ENCODE measurements at places on chromosomes 1 and 21. TPM values are rescaled to one million over a fixed set of nuclear protein-coding genes. Genes with fewer than 3 reads are reported as not detected.

The EPHA2 gene
- 2.3 TPM for total RNA-seq

The FAM72A gene
- total RNA-seq, result 3.1 TPM

The CTTNBP2NL gene
- total RNA-seq, result 27.8 TPM

The NTNG1 gene
- total RNA-seq, result 16.8 TPM

The DCDC2B gene
- not detected for total RNA-seq

The OR2L3 gene
- total RNA-seq, result 1.9 TPM

The RAB42 gene
- 3.0 TPM for total RNA-seq

DNA sequence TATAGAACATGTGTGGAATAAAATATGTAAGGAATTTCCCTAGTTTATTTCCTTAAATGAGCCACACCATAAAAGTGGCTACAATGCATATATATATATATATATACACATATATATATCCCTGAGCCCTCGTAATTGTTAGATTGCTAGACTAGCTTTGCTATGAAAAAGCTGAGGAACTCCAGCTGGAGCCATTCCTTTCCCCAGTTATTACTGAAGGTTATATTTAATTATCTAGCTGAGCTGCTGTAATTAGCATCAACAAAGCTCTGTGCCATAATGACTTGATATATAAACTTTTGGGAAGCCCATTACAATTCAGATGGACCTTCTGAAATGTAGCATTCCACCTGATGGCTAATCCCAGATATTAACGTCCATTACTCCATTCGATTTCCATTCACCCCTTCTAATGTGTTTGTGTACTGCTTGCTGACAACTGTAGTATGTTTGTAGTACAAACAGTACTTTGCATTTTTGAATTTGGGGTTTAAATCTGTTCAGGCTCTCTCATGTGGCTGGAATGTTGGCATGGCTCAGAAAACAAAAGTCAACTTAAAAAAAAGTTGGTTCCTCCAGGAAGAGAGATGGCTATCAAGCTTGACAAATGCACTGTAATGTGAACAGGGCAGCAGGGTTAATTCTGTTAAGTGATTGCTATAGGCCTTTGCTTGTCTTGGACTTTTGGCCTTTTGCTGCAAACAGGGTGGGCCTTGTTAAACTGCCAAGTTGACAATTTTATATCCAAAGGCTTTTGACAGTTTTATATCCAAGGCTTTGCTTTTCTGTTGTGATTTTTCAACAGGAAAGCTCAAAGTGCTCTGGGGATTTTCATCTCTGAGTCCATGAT, 170.0 kb downstream of the LTN1 start:
- no peak for DNase-seq

DNA sequence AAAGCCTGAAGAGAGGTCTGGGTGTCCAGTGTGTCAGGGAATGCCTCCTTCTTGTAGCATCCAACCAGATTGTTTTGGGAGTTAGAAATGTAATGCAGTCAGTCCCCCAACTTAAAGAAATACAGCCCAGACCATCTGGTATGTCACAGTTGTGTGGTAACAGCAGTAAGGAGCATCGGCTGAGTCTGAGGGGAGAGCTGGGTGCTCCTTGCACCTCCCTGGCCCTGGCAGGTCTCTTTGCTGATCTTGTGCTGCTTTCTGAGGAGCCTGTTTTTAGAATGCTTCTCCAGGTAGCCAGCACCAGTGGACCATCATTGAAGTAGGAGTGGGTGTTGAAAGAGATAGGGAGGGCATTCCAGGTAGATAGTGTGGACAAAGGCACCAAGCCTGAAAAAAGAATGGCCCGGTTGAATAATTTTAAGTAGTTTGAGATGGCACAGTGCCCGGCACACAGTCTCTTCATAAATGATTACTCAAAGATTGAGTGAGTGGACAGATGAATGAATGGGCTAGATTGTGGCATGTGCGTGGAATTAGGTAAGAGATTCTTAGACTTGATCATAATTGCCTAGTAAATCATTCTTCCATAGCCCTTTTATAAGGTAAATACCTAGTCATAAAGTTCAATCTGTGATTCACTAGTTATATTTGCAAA, 46.5 kb downstream of the LAMC1 start:
- no peak for DNase-seq

DNA sequence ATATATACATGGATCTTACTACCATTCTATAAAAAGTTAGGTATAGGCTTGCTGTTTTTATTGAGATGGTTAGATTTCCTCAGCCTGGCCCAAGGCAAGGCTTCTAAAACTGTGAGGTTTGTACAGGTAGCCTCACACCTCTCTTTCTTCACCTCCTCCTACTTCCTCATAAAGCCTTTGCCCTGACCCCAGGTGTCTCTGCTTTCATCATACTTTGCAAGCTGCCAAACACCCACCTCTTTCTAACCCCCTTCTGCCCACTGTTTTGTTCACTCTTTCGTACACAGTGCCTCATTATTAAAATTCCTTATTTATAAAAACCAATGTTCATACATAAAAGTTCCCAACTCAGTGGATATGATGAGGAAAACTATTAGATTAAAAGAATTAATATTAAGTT, 31.4 kb upstream of the SOAT1 start:
- DNase-seq, result no peak

DNA sequence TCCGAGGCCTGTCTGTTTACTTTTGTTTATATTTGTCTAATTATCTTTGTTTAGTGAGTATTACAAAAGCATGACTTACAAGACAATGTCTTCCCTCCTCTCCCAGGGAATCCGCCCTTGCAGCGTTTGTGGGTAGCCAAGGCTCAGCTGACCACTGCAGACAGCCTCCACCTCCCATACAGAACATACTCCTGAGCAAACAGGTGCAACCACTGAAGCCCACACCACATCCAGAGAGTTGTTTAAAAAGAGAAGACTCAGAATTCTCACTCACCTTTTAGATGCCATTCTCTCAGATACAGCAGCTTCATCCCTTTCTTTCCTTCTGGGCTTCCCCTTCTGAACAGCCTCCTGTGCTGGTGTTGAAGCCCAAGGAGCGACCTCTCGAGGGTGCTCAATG, 103.5 kb upstream of the TMPRSS2 start:
- DNase-seq, result no peak

DNA sequence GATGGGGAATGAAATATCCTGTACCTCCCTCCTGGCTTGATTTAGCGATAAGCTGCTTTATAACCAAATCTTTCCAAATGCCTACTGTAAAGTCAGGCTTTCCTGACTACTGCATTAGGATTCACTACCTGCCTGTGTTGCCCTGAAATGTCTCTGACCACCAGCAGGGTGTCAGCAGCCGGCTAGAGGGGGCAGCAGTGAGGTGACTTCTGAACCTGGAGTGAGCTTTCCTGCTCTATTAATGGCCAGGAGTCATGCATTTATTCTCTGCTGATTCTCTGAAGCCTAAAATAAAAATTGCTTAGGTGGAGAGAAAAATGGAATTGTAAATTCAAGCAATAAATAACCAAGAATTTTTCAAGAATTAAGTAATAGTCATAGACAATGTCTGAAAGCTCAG, 2.5 kb downstream of the BACE2 start:
- DNase-seq, result no peak

GRCh38 chr21:32545948-32546441, 39.3 kb downstream of the TCP10L start:
- no peak for DNase-seq

GRCh38 chr1:51421964-51422363, 91.6 kb upstream of the TTC39A start:
- peak; percentile 85 for DNase-seq

DNA sequence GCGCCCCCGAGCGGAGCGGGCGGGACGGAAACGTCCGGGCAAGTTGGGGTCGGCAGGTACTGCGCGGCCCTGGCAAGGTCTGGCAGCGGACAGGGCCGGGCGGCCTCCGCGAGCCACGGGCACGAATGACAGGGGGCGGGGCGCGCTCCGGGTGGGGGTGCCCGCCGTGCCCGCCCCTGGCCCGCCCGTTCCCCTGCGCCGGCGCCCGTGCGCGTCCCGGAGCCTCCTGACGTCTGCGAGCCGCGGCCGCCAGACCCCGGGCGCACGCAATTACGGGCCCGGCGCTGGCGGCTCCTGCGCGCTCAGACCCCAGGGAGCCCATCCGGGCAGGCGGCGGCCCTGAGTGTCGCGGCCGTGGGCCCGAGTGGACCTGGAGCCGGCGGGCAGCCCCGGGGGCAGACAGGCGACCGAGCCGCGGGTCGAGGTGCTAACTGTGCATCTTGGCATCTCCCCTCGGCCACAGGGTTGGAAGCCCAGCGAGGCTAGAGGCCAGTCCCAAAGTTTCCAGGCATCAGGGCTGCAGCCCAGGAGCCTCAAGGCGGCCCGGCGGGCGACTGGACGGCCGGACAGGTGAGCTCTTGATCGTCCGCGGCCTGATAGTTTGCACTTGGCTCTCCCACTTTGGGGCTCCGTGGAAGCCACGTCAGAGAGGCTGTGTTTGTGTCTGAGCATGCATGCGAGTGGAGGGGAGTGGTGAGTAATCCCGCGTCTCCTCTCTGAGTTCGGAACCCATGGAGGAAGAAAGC, 918 bp downstream of the MIB2 start:
- DNase-seq, result peak; percentile 41

DNA sequence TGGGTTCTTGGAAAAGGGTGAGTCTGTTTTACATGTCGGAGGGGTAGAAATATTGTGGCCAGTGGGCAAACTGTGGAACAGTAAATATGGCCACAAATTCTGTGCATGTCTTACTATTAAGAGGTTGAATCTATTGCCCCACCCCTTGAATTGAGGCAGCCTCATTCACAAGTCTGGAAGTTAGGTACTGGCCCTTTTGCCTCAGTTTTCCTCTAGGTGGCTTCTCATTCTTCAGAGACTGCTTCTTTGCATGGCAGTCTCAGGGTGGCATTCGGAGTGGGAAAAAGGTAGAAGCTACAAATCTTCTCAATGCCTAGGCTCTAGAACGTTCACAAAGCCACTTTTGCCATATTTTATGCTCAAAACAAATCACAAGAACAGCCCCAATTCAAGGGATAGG, 57.2 kb downstream of the SLC9C2 start:
- no peak for DNase-seq

GRCh38 chr21:45262616-45263015, 25.1 kb downstream of the POFUT2 start:
- DNase-seq, result no peak

- no peak for DNase-seq
These were observed 10.9 kb downstream of the IER5 start for GRCh38 chr1:181099152-181100014.

DNA sequence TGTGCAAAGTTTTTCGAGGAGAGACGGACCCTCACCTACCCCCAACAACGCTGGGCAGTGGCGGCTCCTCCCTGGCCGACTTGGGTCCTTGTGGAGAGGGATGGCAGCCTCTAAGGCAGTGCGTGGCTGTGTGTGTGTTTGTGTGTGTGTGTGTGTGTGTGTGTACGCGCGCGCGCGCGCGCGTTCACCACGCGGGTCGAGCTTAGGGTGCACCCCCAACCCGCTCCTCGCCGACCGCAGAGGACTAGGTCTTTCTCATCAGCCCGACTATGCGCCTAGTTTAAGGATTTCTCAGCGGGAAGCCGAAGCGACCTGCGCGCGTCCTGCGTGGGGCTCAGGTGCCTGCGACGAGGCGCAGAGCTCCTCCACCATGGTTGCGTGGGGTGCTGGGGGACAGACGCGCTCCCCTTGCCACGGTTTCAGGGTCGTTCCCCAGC, 940 bp downstream of the SOX13 start:
- no peak for DNase-seq

GRCh38 chr1:206951318-206952100, 5.2 kb upstream of the PIGR start:
- DNase-seq, result no peak

DNA sequence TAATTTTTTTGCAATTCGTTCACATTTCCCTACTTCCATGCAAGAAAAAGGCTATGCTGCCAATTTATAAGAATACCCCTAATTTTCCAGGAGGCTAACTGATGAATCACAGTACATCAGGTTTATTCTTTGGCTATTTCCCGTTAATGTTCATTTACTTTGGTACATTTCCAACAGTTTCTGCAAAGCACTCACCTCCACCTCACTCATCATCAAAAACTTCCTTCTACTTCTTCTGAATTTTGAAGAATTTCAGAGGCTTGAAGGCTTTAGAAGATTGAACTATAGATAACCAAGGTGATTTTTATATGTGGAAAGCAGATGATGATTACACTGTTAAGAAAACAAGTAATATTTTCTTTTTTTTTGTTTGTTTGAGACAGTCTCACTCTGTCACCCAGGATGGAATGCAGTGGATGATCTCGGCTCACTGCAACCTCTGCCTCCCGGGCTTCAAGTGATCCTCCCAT, 60.5 kb upstream of the HP1BP3 start:
- DNase-seq, result no peak

- no peak for DNase-seq
These were observed 12.9 kb downstream of the PLEKHM2 start for GRCh38 chr1:15696956-15697521.

DNA sequence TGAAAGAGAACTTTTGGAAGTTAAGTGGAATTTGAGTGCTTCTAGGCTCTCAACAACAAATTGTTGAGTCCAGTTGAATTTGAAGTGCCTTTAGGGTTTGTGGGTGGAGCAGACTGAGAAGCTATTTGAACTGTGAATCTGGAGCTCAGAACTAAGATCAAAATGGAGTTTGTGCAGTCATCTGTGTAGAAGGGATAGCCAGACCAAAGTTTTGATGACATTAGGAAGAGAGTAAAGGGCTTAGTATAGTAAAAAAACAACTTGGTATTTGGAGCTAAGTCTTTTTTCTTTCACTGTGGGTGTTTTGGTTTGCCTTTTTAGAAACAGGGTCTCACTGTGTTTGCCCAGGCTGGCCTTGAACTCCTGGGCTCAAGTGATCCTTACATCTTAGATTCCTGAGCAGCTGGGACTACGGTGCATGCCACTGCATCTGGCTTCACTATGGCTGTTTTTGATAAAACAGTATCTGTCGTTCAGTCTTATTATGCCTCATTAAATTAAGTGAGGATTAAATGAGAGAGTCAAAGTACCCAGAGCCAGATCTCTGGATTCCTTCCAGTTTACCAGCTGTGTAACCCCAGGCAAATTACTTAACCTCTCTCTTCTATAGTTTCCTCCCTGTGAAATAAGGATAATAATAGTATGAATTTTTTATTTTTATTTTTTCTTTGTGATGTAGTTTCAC, 20.0 kb downstream of the HDAC1 start:
- DNase-seq, result no peak

DNA sequence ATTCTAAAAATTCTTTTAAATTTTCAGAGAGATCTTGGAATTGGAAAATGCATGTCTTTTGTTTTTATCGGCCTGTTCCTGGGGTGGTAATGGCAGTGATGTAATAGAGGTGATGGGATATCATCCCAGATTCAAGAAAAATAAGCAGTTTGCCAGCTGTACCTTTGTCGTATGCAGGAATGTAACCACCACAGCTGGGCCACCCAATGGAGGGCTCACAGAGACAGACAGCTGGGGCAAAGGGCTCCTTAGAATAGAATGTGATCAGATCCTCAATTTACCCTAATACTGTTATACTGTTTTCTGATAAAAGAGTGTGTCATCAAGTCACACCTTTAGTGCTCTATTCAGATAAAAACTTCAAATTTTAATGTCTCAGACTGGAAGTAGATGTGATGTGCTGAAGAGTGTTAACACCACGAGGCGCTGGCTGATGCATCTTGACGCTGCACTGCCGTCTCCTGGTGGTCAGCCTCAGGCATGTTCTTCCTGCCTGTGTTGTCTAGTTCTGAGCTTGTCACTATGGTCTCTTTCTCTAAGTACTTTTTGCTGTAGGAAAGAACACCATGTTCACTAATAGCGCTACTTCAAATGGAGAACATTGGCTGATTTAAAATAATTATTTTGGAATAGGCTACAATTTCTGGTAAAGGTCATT, 78.8 kb downstream of the C1orf21 start:
- no peak for DNase-seq

- DNase-seq, result peak; percentile 83
These were observed 10.6 kb downstream of the HCRTR1 start for GRCh38 chr1:31627930-31628559.

GRCh38 chr1:66519992-66520391, 14.0 kb upstream of the SGIP1 start:
- DNase-seq, result no peak
